ENCODE measurements at places on chromosomes 4 and X. TPM values are rescaled to one million over a fixed set of nuclear protein-coding genes. Genes with fewer than 3 reads are reported as not detected.

GRCh38 chr4:8188085-8188484 is 11.0 kb upstream of the SH3TC1 start:
- DNase-seq, result no peak

DNA sequence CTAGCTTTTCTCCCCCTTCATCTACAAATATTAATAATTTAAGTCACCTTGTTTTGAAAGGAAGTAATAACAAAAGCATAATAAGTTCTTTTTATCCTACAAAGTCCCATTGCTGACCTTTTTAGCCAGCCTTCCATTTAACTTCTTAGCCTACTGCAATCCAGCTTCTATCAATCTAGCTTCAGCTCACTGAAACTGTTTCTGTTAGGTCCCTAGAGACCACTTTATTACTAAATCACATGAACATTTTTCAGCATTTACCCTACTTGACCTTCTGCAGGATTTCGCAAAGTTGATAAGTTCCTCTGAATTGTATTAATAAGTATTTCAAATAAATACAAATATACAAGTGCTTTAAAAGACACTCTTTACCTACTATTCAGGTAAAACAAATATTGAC is 186.5 kb downstream of the ANTXR2 start:
- DNase-seq, result no peak

DNA sequence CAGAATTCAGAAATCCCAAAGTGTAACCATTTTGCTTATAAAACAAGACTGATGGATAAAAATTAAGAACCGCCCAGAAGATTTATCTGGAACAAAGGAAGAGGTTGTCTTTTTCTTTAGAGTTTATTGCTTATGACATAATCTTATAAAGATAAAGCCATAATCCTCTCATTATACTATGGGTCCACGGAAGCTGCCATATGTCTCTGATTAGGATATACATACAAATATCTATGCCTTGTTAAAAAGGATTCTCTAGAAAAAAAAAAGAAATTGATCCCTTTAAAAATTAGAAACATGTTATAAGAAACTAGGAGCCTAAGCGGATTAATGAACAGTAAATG is 70.5 kb downstream of the RELL1 start:
- no peak for DNase-seq

The GLA gene
- total RNA-seq, result 20.1 TPM

- no peak for DNase-seq
These were observed 20.5 kb upstream of the PRR32 start for GRCh38 chrX:126799059-126799458.

DNA sequence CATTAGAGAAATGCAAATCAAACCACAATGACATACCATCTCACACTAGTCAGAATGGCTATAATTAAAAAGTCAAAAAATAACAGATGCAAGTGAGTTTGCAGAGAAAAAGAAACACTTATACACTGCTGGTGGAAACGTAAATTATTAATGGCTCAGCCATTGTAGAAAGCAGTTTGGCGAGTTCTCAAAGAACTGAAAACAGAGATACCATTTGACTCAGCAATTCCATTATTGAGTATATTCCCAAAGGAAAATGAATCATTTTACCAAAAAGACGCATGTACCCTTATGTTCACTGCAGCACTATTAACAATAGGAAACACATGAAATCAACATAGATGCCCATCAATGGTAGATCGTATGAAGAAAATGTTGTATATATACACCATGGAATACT is 75.0 kb downstream of the NAA11 start:
- no peak for DNase-seq

Data from posterior vena cava (tissue), 2 donors.